ENCODE measurements at places on chromosomes 13 and 19. TPM values are rescaled to one million over a fixed set of nuclear protein-coding genes. Genes with fewer than 3 reads are reported as not detected.

Gene FBXW9
- total RNA-seq: 11.9 TPM

Gene CCDC122
- 5.2 TPM for total RNA-seq

Gene GFY
- not detected for total RNA-seq

Gene PLIN3
- 439 TPM for total RNA-seq

Gene RGS9BP
- 1.7 TPM for total RNA-seq

GRCh38 chr19:30255791-30256495, 116.2 kb upstream of the ZNF536 start:
- DNase-seq: no peak

DNA sequence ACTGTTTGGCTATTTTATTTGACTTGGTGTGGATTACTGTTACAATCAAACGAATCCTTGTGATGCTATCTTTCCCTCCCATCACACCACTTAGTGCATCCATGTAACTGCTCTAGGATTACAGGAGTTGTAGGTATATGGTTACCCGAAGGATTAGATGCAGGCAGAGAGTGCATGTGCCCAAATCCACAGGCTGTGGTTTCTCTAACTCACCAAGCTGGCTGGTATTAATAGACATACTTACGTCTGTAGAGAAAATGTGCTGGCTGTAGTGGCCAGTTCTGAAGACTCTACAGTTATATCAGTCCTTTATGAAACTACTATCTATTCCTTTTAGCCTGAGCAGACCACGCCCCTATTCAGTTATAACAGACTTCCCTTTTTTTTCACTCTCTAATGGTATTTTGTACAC, 1.1 kb upstream of the HMGB1 start:
- peak; percentile 83 for DNase-seq

DNA sequence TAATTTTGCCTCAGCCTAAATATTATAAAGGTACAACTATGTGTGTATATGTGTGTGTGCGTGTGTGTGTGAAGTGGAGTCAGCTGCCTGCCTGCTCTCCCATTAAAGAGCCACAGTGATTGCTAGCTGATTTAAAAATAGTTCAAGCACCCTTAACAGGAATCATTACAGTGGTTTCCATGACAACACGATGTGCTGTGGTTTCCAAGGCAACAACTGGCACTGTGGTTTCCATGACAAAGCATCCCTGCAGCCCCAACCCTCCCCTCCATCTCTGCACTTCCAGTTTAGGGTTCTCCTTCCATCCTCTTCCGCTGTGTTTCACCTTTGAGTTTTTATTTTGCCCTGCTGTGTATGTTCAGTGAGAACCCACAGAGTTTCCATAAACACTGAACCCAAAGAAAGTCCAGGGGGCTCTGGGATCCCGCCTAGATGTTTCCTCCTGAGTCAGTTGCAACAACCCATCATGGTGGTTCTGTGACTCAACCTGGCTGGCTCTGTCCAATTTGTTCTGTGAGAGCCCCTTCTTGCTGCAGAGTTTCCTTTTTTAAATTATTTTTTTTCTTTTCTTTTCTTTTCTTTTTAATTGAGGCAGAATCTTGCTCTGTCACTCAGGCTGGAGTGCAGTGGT, 7.1 kb upstream of the PNMA8A start:
- DNase-seq: peak; percentile 88

DNA sequence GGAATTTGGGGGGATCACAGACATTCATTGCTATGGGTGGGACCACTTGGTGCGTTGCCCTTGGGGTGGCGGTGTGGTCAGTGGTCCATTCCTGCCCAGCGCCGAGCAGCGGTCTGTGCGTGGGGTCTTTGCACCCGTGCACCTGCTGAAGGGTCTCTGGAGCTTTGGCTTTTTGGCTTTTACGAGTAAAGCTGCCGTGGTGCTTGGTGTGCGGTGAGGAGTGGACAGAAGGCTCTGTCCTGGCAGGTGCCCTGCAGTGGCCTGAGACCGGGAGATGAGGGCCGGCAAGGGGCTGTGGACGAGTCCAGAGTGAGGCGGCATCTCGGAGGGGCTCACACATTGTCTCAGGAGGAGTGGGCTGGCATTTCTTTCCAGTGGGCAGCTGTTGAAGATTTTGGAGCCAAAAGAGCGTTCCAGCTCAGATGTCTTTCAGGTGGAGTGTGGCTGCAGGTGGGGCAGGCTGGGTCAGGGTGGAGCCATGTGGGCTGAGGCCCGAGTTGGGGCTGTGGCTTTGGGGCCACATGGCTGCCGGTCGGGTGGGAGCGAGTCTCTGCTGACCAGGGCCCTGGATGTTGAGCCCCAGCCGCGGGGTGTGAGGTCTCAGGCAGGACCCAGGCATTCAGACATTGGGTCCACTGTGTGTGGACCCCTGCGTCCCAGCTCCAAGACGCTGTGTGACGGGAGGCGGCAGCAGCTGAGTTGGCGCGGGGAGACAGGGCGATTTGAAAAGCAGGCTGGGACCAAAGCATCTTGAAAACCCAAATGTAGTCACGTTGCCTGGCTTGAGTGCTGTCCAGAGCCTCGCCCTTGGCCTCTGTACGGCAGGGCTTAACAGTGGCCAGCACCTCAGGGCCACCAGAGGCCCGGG, 11.7 kb downstream of the GNA11 start:
- DNase-seq: no peak

DNA sequence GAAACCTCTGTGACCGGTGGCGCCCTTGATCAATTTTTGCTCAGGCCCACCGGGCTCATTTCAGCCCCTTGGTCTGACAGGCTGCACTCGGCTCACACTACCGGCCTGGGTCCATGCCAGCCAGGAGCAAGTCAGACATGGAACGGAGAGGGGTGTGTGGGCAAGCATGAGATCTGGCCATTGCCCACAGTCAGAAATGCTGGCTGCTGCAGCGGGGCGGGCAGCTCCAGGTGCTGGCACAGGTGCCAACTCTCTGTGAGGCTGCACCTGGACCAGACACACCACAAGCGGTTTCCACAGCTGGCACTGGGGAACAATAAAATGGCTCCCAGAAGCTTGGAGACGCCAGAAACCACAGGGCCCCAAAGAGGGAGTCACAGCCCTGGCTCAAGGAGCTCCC, 43.6 kb upstream of the LPAR6 start:
- no peak for DNase-seq

- DNase-seq: no peak
Observed at GRCh38 chr19:17866964-17867486, 4.7 kb upstream of the SLC5A5 start.

- no peak for DNase-seq
Observed at GRCh38 chr13:53250977-53251376, 222.4 kb downstream of the OLFM4 start.

- DNase-seq: peak; percentile 49
Observed at GRCh38 chr13:45207319-45207718, 6.5 kb upstream of the KCTD4 start.

DNA sequence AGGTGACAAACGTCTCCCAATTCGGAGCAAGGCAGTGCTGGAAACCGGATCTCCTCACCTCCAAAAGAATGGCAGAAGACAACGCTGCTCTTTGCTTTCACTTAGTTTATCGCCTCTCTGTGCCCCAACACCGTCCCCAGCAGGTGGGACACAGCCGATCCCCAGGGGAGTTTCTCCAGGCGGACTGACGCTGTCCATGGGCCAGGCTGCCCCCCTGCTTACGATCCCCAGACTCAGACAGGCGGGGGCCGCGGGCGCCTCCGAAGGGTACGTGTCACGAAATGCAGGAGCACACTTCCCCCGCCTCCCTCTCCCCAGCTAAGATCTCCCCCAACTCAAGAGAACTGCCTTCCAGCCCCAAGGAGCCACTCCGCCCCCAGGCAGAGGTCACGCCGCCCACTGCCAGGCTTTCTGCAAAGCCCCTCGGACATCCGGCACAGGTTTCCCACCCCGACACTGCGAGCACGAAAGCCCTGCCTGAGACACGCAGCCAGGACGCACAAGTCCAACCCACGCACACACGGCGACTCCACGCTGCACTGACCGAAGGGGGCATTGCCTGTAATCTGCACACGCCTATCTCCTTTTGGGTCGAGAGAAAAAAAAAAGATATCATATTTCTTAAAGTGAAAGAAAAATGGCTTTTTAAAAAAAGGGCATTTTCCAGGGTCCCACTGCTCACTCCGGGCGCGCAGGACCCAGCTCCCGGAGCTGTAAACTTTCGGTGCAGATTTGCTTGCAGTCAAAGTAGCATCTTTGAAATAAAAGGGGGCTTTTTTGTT, 2.0 kb downstream of the SPRY2 start:
- peak; percentile 88 for DNase-seq

DNA sequence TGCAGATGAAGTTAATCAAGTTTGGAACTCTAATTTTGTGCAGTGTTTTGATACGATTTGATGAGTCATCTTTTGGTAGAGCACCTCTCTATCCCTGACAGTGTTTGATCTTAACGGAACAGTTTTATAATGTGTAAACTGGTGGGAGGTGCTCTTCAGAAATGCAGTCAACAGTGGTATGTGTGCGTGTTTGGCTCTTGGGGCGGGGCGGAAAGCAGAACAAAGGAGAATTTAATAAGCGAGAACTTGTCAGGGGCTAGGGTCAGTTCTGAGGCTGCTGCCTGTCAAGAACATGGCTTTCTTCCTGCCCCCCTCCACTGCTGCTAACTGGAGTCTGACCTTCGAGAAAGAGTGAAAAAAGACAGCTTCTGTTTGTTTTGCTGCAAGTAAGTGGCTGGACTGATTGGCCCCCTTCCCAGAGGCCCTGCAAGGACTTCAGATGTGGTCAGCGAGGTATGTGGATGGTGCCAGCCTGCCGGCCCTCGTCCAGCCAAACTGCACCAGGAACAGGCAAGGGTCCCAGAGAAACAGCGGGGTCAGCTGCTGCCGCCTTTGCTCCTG, 40.8 kb downstream of the BBC3 start:
- peak; percentile 90 for DNase-seq

DNA sequence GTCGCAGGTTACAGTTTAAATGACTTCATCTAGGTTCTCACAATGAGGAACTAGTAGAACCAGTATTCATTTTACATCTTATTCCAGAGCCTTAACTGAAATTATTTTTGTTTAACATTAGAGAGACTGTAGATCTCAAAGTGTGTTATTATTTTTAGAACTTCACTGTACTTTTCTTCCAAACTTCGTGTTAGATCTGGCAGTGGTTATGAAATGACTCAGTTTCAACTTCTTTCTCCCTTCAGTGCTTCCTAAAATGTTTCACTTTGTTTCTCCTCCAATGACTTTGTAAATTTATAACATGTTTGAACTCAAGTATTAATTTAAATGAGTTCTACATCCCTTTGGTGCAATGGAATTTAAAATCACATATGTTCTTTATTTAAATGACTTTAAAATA, 139.3 kb downstream of the PCDH9 start:
- no peak for DNase-seq

- no peak for DNase-seq
Observed at GRCh38 chr13:78133511-78133910, 214.9 kb upstream of the EDNRB start.

GRCh38 chr13:20566468-20566897, 474 bp upstream of the IFT88 start:
- no peak for DNase-seq

DNA sequence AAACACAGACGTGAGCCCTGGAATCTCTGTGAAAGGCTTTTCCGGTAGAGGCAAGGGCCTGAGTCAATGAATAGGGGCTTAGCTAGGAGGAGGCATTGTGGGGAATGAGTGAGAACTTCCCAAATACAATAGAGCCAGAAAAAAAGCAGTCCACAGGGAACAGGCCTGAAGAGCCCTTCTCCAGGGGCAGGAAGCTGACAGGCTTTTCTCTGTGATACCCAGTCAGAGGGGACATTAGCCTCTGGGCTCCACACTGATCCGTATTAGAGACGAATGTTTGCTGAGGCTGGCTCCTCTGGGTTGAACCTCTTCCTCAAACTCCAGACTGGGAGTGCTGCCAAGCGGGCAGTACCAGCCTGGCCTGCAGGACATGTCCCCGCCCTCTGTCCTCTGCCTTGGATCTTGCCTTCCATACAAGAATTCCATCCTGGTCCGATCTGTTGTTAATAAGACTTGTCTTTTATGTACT, 2.3 kb downstream of the DHRS12 start:
- peak; percentile 43 for DNase-seq

- DNase-seq: no peak
Observed at GRCh38 chr19:19758164-19758563, 25.3 kb upstream of the ZNF14 start.

GRCh38 chr19:4870025-4870700, 2.7 kb upstream of the PLIN3 start:
- DNase-seq: peak; percentile 86

DNA sequence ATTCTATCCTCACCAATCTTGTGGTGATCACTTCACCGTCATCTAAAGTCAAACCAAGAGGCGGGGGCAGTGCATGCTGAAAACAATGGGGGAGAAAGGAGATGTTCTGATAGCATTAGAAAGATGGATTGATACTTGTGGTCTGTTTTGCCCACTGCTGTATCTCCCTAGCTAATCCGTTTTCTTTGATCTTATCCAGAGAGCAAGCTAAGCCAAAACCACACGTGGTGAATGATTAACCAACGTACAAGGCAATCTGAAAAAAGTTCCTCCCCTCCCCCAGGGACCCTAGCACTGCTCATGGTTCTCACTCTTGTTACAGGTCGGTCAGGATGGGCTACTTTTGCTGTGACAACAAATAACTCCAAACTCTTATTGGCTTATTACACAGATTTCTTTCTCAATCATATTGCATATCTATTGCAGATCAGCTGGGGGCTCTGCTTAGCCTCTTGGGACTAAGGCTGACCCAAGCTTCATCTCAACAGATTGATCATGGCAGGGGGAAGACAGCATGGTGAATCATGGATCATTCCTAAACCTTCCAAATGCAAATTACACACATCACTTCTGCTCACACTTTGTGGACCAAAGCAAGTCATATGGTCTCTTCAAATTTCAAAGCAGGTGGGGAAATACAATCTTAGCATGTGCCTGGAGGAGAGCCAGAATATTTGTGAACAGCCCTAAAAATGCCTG, 11.9 kb upstream of the C13orf42 start:
- DNase-seq: peak; percentile 43

DNA sequence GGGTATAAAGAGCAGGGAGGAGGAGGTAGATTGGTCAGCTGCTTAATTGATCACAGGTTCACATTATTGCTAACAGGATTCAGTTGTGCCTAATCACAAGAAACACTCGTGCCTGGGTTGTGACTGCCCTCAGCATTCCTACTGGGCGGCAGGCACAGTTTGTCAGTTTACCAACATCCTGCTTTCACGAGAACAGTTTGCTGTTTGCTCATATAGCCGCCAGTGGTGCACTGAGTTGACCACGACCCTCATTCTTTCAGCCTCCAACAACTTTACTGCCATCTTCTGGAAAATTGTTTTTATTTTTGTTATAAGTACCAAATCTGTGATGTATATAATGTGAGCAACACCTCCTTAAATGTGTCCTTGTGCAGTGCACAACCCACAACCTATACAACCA, 16.2 kb upstream of the IFT88 start:
- DNase-seq: no peak

- DNase-seq: peak; percentile 97
Observed at GRCh38 chr19:38658462-38659306, 11.2 kb downstream of the ACTN4 start.

- no peak for DNase-seq
Observed at GRCh38 chr13:27355894-27356293, 68.5 kb upstream of the GTF3A start.

- DNase-seq: no peak
Observed at GRCh38 chr19:14343286-14343685, 38.0 kb upstream of the ADGRE5 start.

DNA sequence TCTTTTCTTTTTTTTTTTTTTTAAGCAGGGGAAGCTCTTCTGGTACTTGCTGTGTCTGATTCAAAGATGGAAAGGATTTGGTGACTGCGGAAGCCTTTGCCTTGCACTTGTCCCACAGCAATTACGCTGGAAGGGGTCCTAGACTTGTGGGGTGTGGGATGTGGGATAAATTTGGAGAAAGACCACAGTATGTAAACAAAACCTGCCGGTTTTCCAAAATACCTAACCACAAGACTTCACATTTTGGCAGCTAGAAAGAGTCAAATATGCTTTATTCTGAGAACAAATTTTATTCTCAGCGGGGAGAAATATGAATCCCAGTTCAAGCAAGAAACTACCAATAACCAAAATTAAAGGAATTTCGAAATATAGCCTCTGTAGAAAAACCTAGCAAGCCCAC, 176.5 kb downstream of the SPRY2 start:
- DNase-seq: no peak
